Stimulated activated CD8-positive, alpha-beta memory T cell treated with anti-CD3 and anti-CD28 coated beads, Interleukin-4, amount 100 ng/mL, for 1 hour (primary cell): ENCODE measurements at places on chromosomes 7 and 10.

DNA sequence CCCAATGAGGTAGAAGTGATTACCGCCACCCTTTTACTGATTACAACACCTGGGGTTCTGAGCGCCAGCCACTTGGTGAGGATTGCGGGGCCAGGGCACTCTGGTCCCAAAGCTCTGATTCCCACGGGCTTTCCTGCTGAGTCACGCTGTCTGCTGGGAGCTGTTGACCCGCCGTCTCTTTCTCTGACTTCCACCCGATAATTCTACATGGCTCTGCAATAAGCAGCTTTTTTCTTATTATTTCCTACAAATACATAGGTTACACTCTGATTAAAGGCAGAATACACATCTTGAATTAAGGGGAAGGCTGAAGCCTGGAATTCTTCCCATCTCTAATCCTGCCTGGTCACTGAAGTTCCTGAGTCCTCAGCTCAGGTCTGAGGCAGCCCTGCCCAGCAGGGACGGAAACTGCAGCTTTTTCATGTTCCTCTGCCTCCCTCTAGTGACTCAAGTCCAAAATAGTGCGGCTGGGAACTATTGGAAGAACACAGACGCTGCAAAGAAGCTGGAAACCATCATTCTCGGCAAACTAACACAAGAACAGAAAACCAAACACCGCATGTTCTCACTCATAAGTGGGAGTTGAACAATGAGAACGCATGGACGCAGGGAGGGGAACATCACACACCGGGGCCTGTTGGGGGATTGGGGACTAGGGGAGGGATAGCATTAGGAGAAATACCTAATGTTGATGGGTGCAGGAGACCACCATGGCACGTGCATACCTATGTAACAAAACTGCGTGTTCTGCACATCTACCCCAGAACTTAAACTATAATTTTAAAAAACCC lies 178.3 kb downstream of the PRKCQ start:
- no peak for DNase-seq

DNA sequence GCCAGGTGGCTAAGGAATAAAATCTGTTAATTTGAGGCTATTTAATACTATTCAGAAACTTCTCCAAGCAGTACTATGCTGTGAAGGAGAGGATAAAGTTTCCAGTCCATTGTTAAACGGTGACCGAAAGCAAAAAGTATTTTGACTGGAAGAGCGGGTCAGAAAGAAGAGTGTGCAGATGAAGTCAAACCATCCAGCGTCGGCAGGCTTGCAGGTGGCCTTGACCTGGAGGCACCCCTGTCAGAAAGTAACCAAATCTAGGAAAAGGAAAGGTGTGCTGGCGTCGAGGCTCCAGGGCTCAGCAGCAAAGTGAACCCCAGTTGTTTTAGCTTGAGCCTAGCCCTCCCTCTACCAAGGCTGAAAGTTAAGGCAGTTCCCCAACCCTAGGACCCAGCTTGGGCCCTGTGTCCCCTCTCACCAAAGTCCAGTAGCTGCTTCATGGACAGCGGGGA lies 544 bp downstream of the PDK4 start:
- DNase-seq, result no peak

GRCh38 chr10:88792661-88793060 lies 9.9 kb upstream of the LIPM start:
- no peak for DNase-seq

DNA sequence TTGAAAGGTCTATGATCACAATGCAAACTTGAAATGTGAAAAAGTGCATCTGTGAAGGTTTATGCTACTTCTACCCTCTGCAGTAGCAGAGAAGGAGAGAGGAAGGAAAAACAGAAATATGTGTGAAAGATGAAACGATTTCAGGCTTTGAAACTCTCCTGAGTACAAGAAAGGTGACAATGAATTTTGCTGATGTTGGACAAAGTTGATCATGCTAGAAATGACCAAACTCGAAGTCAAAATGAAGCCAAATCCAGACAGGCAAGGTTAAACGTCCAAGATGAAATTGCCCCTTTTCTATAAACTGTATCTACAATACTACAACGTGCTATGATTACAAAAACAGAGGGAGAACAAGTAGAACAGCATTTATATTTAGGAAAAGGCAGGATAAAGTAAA lies 67.0 kb upstream of the C7orf33 start:
- no peak for DNase-seq

DNA sequence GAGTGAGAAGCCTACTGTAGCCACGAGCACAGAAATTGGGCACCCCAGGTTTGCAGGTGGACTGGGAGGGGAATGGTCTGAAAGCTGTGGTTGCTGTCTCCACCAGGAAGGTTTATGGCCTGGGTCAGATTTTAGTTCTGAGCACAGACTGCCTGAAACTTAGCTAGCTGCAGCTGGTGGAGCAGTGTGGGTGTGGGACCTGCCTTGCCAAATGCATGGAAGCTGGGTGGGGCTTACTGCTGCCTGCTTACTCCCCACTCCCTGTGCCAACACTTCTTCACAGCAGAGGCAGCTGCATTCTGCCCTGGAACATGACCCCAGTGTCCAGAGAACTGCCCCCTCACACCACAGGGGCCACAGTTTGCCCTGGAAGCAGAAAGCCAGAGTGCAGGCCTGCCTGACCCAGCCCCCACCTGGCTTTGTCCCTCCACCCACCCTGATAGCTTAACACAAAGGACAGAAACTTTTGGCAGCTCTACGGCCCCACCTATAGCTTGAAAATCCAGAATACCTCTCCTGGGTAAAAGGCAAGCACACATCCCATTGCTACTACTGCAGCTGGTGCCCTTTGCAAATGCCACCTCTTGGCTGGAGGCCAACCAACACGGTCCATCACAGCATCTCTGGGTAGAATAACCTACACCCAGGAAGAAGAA lies 281.6 kb downstream of the AGMO start:
- DNase-seq, result no peak

GRCh38 chr10:21519941-21520436 lies 5.5 kb downstream of the SKIDA1 start:
- DNase-seq, result no peak
